Fibroblast of skin of right biceps (primary cell): ENCODE measurements at places on chromosomes 11 and 22.

- DNase-seq: no peak
These were observed 22.7 kb downstream of the CBX7 start for GRCh38 chr22:39129746-39130145.

DNA sequence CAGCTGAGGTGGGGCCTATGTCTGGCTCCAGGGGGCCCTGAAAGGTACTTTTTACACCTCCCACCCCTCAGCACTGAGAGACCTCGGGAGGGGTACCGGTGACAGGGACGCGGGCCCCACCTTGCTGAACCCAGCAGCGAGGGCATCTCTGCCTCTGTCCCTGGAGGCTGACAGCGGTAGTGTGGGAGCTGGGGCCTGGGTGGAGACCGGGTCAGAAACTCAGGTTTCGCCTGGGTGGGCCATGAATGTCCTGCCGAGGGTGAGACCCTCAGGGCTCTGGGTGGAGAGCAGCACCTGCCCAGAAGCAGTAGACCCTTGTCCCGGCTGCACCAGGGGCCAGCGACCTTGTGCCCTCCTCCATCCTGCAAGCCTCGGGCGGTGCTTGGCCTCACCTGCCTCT is 22.2 kb downstream of the PTDSS2 start:
- DNase-seq: no peak

DNA sequence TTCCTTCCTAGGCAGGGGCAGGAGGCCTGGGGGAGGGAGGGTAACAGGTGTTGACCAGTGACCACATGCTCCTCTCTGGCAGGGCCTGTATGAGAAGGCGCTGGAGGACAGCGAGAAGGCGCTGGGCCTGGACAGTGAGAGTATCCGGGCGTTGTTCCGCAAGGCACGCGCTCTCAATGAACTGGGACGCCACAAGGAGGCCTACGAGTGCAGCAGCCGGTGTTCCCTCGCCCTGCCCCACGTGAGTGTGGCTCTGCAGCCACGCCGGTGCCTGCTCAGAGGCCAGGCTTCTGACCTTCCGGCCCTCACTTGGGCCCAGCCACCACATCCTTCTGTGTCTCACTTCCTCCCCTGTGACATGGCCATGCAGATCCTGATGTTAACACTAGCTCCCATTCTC is 25.8 kb downstream of the ZC3H7B start:
- DNase-seq: no peak

- DNase-seq: peak; percentile 74
These were observed 1.3 kb downstream of the SCARF2 start for GRCh38 chr22:20436307-20436767.

DNA sequence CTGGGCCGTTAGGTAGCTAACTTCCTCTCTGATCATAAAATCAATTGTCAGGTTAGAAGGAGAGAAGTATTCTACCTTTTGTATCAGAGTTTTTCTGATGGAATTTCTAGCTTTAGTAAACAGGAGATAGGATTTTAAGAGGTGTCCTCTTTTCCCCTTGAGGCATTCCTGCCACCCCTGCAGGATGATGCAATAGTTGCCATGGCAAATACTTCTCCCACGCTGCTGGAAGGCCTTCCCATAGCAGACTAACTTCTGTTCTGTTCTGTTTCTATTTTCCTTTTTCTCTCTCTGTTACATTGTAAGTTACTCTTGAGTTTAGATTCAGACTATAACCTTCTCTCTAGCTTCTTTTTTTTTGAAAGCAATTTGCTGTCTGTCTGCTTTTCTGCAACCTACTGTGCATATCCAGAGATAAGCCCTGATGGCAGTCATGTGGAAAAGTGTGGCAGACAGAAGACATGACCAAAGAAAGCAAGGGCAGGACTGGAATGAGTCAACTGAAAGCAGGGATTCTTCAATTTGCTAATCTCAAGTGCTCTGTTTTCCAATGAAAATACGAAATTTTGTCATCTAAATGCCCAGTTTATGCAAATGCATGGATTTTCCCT is 679.1 kb downstream of the DLG2 start:
- DNase-seq: peak; percentile 26

- no peak for DNase-seq
These were observed 212.2 kb downstream of the FAM181B start for GRCh38 chr11:82521427-82521826.

GRCh38 chr22:20044495-20045151 is 23.7 kb downstream of the TANGO2 start:
- DNase-seq: no peak

DNA sequence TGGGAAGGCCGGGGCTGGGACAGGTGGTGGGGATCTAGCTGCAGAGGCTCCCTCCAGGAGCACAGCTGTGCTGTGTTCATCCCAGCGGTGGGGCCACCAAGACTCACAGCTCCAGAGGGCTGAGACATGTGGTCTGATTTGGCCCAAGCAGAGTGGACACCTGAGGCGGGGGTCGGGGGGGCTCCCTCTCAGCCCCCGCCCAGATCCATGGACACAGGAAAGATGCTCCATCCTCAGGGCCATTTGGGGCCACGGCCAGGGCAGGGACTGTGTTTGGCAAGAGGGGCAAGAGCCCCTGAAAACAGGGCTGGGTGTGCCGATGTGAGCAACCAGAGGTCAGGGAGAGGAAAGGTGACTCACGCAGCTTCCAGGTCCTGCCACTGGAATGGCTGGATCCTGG is 219.4 kb downstream of the BRD1 start:
- DNase-seq: no peak

DNA sequence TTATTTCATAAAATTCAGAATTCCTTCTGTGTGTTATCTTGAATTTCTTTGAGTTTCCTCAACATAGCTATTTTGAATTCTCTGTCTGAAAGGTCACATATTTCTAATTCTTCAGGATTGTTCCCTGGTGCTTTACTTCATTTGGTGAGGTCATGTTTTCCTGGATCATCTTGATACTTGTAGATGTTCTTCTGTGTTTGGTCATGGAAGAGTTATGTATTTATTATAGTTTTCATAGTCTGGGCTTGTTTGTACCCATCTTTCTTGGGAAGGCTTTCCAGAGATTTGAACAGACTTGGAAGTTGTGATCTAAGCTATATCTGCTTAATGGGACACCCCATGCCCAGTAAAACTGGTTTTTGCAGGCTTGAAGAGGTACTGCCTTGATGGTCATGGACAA is 149.6 kb downstream of the METTL15 start:
- DNase-seq: peak; percentile 32

GRCh38 chr11:62613291-62613778 is 278 bp downstream of the ROM1 start:
- no peak for DNase-seq

- DNase-seq: peak; percentile 67
These were observed 1005.8 kb upstream of the CCDC90B start for GRCh38 chr11:84292006-84292405.

DNA sequence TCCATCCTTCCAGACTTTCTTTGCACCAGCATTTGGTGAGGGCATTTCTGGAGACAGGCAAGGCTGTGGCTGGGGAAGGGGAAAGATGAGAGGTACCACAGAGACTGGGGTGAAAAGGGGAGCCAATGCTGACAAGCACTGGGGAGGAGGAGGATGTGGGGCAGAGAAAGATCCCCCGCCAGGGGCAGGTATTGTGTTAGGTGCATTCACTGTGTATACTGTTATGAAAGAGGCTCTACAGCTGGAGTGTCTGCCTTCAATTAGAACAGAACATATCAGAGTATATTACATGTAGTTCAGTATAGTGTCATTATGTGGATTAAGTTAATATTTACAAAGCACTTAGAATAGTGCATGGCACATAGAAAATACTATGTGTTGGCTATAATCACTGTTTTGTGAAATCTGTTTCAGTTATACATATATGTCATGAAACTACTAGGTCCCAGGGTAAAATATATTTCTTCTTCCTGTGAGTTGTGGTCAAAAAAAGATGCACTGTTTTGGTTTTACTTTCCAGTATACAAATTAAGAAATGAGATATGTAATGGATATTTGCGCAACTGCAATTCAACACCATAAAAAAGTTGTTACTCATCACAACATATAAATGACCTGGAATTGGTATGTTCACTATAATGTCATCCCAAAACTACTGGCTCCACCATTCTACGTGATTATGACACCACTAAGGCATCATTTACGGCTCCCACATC is 8.4 kb downstream of the MSANTD2 start:
- peak; percentile 28 for DNase-seq

DNA sequence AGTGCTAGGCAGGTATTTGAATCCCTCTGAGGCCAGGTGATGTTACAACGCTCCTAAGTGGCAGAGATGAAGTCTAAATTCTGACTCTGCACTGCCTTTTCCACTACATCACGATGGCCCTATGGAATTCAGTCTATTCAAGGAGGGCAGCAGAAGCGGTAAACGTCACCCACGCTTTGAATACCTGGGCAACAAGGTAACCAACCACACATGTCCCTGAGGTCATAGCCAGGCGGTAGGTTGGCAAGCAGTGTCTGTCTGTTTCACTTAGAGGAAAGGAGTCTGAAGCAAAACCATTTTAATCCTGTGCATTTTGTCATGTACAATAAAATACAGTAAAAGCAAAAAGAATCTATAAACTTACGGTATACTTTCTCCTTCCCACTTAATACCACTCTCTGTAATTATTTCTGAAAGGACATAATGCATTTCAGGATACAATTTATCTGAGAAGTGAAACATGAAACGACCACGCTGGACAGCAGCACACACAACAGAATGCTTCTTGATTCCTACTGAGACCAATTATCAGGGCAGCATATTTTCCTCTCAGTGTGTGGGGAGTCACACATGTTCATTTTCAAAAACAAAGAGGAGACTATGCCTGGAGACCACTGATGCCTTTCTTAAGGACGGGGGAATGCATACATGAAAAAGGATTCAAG is 51.3 kb downstream of the PRDM10 start:
- DNase-seq: no peak

DNA sequence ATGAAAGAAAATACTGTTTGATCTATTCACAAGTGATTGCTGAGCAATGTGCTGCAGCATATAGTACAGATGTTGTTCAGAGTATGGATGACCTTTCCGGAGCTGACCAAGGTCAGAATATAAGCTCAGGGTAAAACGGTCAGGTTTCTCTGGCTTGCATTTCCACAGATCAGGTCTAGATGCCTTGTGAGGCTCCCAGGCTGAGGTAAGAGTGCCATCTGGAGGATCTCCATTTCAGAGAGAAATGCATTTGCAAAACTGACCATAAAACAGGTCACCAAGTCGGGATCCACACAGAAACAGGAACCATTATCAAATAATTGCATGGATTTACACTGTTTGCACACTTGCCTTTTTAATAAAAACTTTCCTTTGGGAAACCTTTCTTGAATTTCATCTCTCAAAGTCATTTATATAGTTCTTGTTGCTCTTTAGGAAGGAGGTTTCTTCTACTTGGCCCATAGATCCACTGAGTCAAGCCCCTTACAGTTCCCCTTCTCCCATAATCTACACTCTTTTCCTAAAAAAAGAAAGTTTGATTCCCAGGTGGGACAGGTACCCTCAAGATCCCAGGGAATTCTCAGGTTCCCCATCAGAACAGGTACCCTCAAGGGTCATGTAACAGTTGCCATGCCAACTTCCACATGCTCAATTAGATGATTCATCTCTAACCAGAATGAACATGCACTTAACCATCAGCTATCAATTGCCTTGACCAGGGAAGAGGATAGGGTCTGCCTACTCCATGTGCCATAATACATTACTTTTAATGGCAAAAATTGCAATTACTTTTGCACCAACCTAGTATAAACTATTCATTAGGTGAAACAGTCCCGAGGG is 25.0 kb upstream of the TMPRSS5 start:
- peak; percentile 57 for DNase-seq

- DNase-seq: peak; percentile 75
These were observed 771 bp downstream of the MIF start for GRCh38 chr22:23894710-23895598.

DNA sequence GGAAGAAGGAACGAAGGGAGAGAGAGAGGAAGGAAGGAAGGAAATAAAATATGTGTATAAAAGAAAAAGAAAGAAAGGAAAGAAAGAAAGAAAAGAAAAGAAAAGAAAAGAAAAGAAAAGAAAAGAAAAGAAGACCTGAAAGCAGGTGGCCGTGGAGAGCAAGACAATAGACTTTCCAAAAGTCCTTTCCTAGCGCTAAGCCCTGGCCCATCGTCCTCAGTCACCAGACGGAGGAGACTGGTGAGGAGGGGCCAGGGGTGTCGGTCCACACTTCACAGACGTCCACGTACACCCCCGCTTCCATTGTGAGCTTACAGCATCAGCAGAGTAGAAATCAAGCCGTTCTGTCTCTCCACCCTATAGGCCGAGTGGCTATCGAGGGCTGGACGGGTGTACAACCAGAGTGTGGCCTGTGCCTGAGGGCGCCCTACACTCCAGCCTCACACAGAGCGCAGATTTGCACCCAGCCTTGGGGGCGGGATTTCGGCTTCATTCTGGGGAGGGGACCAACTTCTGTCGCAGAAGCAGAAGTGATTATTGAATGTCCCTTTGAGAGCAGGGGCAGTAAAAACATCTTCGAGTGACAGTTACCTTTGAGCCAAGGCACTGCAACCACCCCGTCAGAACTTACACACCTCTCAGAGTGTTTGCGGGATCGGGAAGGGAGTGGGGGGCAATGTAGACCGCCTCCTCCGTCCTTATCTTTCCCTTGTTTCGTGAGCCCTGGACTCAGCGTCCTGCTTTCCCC is 2.0 kb upstream of the BSX start:
- no peak for DNase-seq
